ENCODE measurements at places on chromosomes 2 and 18.
A peak's percentile ranks its signal among the peaks of the same experiment; 100 is the strongest.

- no peak for DNase-seq
These were observed 415.9 kb downstream of the NBAS start for GRCh38 chr2:15145046-15145817.

GRCh38 chr18:26502823-26503222, 45.5 kb downstream of the KCTD1 start:
- peak; percentile 34 for DNase-seq

- DNase-seq: no peak
These were observed 97.0 kb downstream of the NEB start for GRCh38 chr2:151637271-151637781.

DNA sequence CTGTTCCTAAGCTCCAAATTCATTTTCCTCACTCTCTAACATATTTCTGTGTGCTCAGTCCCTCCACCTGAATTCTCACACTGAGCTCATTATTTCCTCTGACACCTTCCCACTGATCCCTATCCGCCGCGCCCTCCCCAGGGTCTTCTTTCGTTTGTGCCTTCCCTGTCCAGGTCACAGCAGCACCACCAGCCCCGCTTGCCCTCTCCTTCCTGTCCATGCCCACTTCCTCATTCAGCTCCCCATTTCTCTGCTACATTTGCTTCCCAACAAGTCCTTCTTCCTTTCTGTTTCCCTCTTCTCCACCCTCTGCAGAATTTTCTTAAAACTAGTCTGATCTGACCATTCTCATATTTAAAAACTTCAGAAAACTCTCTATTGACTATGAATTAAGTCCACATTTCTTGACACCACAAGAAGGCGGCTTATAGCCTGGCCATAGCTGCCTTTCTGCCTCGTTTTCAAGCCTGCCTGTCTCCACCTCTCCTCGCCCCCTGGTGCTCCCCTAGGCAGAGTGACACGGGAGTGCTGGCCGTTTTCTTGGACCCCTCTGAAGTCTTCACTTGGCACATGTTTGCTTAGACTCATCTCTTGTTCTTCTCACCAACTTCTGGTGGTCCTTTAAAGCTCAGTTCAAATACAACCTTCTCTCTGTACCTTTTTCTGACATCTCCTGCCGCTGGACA, 138.7 kb upstream of the BOD1L2 start:
- DNase-seq: no peak

DNA sequence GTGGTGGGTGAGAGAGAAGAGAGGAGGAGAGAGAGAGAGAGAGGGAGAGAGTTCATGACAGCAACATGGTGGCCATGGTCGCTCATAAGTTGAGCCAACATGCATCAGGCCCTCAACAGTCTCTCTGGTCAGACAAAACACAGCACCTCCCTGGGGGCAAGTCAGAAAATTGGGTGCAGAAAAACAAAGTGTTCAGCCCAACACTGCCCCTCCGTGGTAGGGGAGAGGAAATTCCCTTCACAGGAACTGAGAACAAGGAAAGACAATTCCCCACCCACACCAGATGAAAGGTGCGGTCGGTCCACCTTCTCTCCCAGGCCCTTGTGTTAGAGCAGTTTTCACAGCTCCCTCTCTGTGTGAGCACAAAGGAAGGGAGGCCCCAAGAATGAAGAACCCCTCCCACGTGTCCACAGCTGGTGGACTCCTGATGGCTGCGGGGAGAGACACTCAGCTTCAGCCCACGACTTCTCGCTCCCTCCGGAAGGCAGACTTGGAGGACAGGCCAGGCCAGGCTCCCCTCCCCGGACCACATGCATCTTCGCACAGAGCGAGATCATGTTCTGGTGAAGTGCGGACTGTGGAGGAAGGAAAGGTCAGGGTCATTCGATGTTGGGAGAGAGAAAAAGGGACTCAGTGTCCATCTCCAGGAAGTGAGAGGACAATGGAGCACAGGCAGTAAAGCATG, 181.7 kb downstream of the ANAPC1 start:
- DNase-seq: peak; percentile 6

- no peak for DNase-seq
These were observed 15.3 kb downstream of the TTC21B start for GRCh38 chr2:165938237-165938636.

GRCh38 chr2:4959219-4959618, 733.0 kb upstream of the SOX11 start:
- DNase-seq: no peak

DNA sequence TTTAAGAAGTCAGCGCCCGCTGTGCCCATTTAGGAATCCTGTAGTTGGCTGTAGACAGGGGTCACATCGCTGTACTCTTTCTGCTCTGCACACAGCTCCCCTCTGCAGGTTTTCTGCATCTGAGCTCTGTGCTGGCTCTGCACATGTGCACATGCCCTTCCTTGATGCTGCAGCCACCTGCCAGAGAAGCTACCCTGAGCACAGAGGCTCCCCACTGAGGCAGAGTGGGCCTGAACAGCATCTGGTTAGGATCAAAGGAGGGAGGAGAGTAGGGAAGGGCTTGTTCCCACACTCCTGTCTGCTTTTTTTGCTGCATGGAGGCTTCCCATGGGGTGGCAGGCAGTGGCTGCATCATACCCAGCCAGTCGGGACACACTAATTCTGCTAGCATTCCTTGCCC, 238.9 kb downstream of the FHOD3 start:
- DNase-seq: no peak

- DNase-seq: no peak
These were observed 35.7 kb upstream of the SIX2 start for GRCh38 chr2:45044916-45045315.

DNA sequence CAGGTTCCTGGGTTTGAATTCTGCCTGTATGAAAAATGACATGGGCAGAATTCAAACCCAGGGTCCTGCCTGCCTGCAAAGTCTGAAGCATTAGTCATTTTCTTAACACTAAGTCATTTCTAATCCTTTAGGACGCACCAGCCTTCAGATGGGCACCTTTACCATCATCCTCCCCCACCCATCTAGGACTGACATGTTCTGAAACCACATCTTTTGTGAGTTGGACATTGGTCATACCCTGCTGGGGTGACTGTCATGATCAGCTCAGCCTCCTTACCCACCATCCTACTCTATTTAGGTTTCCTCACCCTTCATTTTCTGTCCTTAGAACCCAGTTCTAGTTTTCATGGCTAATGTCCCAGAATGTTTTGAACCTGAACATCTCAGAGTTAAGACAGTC, 104.9 kb downstream of the TRIB2 start:
- DNase-seq: no peak

DNA sequence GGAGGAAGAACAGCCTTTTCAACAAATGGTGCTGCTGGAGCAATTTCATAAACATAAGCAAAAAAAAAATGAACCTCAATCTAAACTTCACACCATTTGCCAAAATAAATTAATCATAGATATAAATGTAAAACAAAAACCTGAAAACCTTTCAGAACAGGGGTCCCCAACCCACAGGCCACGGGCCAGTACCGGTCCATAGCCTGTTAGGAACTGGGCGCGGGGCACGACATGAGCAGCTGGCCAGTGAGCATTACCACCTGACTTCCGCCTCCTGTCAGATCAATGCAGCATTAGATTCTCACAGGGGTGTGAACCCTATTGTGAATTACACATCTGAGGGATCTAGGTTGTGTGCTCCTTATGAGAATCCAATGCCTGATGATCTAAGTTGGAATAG, 176.0 kb downstream of the EXOC6B start:
- no peak for DNase-seq

- DNase-seq: no peak
These were observed 504.7 kb downstream of the EIPR1 start for GRCh38 chr2:2872713-2873449.

DNA sequence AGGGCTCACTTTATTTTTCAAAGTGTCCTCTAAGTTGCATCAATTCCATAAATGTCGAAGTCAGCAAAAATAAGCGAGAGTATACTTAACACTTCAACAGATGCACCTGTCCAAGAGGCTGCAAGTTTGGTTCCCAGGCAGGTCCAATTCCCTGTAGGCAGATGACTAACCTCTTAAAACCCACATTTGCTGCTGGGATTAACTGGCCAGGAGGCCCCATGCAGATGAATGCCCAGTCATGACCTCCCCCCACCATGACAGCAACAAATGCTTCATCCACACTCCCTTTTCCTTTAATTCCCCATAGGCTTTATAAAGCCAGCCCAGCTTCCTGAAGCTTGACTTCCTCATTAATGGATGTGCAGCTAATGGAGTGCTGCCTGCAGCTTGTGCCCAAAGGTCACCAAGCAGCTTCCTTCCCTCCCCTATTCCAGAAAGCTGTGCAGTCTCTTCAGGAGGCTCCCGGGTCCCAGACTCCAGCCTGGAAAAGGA, 35.7 kb downstream of the REEP1 start:
- DNase-seq: no peak

DNA sequence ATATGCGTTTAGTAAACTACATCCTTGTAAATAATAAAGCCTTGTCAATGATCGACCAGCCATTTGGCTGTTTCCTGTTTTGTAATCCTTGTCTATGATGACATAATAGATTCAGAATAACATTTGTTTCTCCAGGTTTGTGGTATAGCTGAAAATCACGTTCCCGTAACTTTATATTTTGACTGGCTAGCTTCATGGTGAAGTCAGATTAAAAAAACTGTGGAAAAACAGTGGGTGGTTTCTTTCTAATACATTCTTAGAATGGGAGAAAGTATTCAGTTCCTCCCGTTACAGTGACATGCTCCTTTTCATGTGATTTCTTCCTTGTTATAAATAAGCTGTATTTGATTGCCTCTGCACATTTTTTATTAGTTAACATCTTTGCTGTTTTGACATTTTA, 366.9 kb downstream of the NYAP2 start:
- no peak for DNase-seq

DNA sequence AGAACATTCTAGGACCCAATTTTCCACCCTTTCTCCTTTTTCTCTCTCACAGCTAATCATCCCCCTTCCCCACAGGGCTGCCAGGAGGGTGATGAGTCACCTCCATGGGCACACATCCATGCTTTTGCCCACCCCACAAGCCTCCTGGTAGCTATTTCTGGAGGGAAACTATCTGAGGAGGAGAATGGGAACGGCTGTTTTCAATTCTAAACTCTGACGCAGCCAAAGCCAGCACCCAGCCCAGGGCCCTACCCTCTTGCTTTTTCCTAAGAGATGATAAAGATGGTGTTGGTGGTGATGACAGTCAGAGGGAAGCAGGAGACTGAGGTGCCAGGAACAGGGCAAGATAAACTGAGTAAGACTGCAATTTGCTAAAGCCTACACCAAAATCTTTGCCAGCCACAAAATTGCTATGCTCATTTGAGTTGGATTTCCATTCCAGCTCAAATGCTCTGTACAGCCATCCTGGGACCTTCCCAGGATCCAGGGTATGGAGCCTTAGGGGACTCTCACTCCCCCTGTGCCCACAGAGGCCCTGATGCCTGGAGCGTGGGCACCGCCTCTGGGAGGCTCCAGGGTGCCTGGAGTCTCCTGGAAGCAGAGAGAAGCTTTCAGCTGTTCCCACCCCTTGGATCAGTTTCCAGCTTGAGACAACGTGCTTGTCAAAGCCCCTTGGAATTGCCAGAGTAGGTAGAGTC, 62.0 kb upstream of the FZD7 start:
- DNase-seq: no peak

DNA sequence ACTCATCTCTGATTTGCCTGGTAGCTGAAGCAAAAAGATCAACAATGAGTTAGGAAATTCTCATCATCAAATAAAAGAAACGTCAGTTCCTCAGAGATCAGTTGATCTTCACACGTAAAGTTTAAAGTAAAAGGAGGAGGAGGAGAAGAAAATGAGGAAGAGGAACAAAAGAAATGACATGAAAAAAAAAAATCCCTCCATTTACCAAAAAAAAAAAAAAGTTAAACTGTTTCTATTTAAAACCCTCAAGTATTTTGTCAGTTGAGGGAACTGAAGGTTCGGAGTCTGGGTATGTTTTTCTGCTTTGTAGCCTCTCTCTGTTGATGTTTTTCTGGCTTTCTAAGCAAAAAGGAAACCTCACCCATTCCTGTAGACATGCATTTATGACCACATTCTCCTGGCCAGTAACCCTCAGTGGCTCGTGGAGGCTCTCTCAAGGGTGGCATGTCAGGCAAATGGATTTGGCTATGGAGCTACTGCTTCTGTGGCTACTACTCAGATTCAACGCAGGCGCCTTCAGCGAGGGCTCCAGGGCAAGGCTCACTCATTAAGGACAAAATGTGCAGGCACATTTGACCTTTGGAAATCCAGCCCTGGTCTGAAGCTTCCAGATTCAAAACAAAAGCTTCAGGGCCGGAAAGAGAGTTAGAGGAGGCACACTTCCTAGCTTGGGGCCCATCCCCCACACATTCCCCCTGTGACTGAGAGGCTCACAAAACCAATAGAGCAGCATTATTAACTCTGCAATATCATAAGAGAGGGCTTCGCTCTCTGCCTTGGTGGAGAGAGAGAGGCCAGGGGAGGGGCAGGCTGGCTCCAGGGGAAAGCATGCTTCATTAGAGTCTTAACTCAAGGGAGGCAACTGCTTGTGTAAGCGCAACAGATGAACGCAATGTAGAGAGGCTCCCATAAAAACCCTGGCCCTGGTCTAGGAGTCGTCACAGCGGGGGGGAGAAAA, 22.3 kb downstream of the KLF7 start:
- no peak for DNase-seq

GRCh38 chr2:186199029-186199428, 287.0 kb upstream of the ZC3H15 start:
- no peak for DNase-seq

DNA sequence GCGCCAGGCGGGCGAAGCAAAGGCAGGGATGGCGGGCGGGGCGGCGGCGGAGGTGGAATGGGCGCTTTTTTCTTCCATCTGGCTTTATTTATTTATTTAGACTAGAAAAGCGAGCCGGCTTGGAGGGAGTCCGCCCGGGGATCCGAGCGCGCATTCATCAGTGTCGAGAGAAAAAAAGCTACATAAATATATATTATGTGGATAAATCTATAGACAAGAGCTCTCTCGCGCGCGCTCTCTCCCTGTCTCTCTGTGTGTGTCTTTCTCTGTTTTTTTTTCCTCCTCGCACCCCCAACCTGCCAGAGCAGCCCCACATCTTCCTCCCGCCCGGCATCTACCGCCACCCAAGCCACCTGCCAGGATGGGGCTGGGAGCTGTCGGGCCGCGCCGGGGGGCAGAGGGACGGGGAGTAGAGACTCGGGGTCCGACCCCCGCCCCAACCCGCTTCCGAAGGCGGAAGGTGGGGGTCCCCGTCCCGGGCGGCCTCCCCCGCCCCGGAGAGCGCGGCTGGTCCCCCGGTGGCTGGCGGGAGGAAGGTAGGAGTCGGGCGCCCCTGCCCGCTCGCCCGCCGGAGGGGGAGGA, 972 bp upstream of the CELF4 start:
- no peak for DNase-seq

GRCh38 chr18:56747032-56747658, 96.0 kb downstream of the WDR7 start:
- DNase-seq: no peak

GRCh38 chr2:14234911-14235310, 397.6 kb upstream of the LRATD1 start:
- no peak for DNase-seq

- DNase-seq: no peak
These were observed 126.5 kb downstream of the MAPK4 start for GRCh38 chr18:50686409-50686808.
